ENCODE measurements at places on chromosomes 4 and X. TPM values are rescaled to one million over a fixed set of nuclear protein-coding genes. Genes with fewer than 3 reads are reported as not detected.

Gene RXFP1
- not detected for total RNA-seq

Gene GPR78
- total RNA-seq = 0.07 TPM

Gene GAB3
- under 0.01 TPM for total RNA-seq

Gene SASH3
- not detected for total RNA-seq

Gene PDCL2
- total RNA-seq = 0.34 TPM

Gene RHOXF2B
- not detected for total RNA-seq

Gene PRKG2
- 5.1 TPM for total RNA-seq

Gene LONRF3
- 0.34 TPM for total RNA-seq

Gene CD99L2
- total RNA-seq = 6.2 TPM

Gene KIAA1210
- total RNA-seq = not detected

Gene SYN1
- total RNA-seq = 0.07 TPM

Gene ARHGAP4
- 1.4 TPM for total RNA-seq

Gene POU3F4
- total RNA-seq = not detected

Gene TLR2
- 2.1 TPM for total RNA-seq

Gene PRR32
- total RNA-seq = not detected

Gene MRFAP1L1
- total RNA-seq = 60.4 TPM

Gene TEX13A
- not detected for total RNA-seq

Gene PLP1
- total RNA-seq = not detected

Gene MECP2
- total RNA-seq = 22.6 TPM

Gene L1CAM
- total RNA-seq = 2.1 TPM

Gene AMBN
- not detected for total RNA-seq

Gene CYLC1
- total RNA-seq = not detected

Gene SORCS2
- under 0.01 TPM for total RNA-seq

Gene CDKL5
- total RNA-seq = 5.8 TPM

Gene NUP62CL
- total RNA-seq = 4.1 TPM

Gene GPR50
- not detected for total RNA-seq

Gene TMEM187
- 5.1 TPM for total RNA-seq

Gene CNKSR2
- 0.07 TPM for total RNA-seq

Gene MAGEB10
- total RNA-seq = not detected

Gene HSFX3
- not detected for total RNA-seq

Gene TMPRSS11B
- total RNA-seq = 0.43 TPM

Gene KLF8
- 2.1 TPM for total RNA-seq

Gene HS3ST1
- 14.2 TPM for total RNA-seq

Gene AFF1
- total RNA-seq = 39.9 TPM

Measured in nasal cavity respiratory epithelium epithelial cell of viscerocranial mucosa (primary cell).